ENCODE measurements at places on chromosomes 5 and 9.

- H3K4me3 ChIP-seq = no peak overlapping the region
- H3K36me3 ChIP-seq = peaks cover 4% of the 10 kb centered on the region
These were observed 4.6 kb upstream of the FEM1C start for GRCh38 chr5:115549154-115549553.

GRCh38 chr9:14066831-14067230 is 247.1 kb downstream of the NFIB start:
- no peaks in the 10 kb centered on the region for H3K36me3 ChIP-seq
- no peaks in the 10 kb centered on the region for H3K27me3 ChIP-seq
- H3K27ac ChIP-seq = no peak overlapping the region
- DNase-seq = no peak

DNA sequence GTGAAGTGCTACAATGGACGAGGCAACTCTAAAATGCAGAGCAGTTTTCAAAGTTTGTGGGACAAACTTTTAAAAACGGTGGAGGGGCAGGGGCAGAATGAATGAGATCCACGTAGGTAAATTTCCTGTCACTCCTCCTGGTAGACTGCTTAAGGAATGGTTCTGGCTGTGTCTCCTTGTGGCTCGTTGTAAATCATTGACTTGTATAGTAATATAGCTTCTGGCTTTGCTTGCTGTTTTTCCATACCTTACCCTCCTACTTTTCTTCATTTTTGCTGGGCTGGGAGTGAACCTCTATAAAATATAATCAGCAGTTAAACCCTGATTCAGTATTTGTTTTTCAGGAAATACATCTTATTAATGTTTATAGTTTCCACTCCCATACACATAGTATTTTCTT is 235.7 kb downstream of the TUSC1 start:
- H3K27me3 ChIP-seq = no peaks in the 10 kb centered on the region
- H3K36me3 ChIP-seq = no peaks in the 10 kb centered on the region
- DNase-seq = no peak
- H3K4me1 ChIP-seq = no peaks in the 10 kb centered on the region

DNA sequence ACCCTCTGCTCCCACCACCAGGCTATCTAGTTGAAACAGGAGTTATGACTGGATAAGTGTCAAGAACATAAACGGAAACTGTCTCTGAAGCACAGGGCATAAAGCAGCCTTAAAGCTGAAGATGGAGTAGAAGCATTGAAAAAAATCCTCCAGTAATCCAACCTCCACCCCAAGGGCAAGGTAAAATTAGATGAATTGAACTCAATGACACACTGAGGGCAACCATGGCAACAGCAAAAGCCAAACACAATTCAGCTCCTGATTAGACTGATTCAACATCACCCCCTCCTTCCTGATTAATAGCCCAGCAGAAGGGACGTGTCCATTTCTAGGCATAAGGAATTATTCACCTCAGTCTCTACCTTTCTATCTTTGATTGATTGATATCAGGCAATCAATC is 183.2 kb upstream of the MAP3K1 start:
- H3K27me3 ChIP-seq = no peaks in the 10 kb centered on the region
- H3K36me3 ChIP-seq = no peaks in the 10 kb centered on the region
- DNase-seq = no peak
- H3K4me1 ChIP-seq = no peaks in the 10 kb centered on the region

DNA sequence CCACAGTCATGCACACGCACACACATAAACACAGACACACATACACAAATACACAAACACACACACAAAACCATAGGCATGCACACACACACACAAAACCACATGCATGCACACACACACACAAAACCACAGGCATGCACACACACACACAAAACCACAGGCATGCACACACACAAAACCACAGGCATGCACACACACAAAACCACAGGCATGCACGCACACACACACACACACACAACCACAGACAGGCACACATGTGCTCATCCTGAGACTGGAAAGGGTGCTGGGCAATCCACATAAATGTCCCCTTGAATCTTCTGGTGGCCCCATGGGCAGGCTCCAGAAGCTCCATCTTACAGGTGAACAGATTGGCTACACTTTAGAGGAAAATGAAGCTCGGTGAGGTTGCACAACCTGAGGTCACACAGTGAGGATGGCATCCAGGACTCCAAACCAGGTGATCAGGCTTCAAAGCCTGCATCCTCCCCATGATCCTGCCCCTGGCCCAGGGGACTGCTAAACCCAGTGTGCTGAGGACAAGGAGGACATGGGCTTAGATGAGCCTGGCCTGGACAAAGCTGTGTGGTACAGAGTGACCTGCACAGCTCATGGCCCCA is 144.8 kb downstream of the GADD45G start:
- H3K36me3 ChIP-seq = no peaks in the 10 kb centered on the region
- peaks cover 27% of the 10 kb centered on the region for H3K4me1 ChIP-seq
- H3K27ac ChIP-seq = no peak overlapping the region
- no peak overlapping the region for H3K4me3 ChIP-seq

DNA sequence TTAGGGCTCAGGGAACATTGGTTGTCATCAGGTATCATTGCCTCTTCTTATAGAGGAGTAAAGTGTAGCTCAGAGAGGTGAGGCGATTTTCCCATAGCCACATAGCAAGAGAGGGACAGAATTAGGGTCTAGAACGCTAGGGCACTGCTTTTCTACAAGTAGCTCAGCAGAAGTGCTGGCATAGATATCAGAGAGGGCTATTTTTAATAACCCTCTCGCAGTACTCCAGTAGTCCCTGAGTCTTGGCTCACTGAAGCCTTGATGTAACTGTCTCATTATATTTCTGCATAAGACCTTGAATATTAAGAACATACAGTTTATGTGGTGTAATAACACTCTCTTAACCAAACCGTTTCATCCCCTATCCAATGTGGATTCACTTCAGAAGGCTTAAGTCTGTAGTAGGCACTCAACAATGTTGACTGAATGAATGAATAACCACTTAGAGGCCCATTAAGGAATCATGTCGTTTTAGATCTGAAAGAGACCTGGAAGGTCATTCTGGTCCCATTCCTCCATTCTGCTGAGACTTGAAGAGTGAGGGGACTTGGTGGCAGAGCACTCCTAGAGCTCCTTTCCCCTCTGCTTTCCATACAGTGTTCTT is 4.7 kb upstream of the FRMPD1 start:
- no peaks in the 10 kb centered on the region for H3K4me1 ChIP-seq
- no peaks in the 10 kb centered on the region for H3K36me3 ChIP-seq
- H3K27me3 ChIP-seq = peaks cover 11% of the 10 kb centered on the region
- DNase-seq = no peak
- H3K4me3 ChIP-seq = no peak overlapping the region
- H3K27ac ChIP-seq = no peak overlapping the region

DNA sequence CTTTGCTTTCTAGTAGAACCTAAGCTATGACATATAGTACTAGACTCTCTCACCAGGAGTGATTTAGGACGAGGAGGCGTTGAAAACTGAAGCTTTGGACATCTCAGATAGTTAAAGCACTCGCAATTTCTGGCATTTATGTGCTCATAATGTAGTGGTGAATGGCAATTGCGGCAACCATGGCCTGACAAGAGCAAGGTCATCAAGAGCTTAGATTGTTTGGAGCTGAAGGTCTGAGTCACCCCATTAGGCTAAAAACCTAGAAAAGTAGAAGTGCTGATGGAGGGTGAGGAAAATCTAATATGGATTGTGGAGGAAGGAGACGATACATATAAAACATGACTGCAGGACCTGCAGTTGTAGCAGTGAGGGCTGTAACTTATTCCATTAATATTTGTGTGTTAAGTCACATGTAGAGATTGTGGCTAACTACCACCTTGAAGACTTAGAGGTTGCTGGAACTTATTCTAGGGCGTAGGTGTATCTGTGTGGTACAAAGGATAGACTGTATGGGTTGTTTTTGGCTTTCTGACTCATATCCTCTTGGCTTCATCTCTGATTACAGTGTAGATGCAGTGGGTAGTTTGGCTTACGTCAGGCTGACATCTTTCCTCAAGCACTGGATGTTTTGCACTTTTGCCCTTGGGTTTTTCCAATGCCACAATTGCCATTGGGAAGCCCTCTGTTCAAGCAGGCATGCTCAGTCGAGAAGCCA is 138.9 kb upstream of the CDKN2B start:
- H3K27ac ChIP-seq = no peak overlapping the region
- no peaks in the 10 kb centered on the region for H3K36me3 ChIP-seq
- DNase-seq = no peak
- H3K4me3 ChIP-seq = no peak overlapping the region
- no peaks in the 10 kb centered on the region for H3K4me1 ChIP-seq
- H3K27me3 ChIP-seq = no peaks in the 10 kb centered on the region

- peak; percentile 23 for DNase-seq
- H3K27me3 ChIP-seq = no peaks in the 10 kb centered on the region
- no peaks in the 10 kb centered on the region for H3K4me1 ChIP-seq
These were observed 3.6 kb upstream of the CPLX2 start for GRCh38 chr5:175867587-175868347.

DNA sequence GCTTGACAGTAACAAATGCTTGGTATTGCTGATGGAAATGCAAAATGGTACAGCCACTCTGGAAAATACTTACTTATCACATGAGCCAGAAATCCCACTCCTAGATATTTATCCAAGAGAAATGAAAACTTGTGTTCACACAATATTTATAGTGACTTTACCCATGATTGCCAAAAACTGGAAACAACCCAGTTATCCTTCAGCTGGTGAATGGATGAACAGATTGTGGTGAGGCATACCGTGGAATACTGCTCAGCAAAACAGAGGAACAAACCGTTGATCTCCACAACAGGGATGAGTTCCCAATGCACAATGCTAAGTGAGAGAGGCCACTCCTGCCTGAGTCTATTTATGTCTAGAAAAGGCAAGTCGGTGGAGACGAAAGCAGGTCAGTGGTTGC is 40.5 kb upstream of the LRRC14B start:
- H3K27me3 ChIP-seq = peaks cover 2% of the 10 kb centered on the region
- DNase-seq = no peak
- no peak overlapping the region for H3K4me3 ChIP-seq
- H3K36me3 ChIP-seq = no peaks in the 10 kb centered on the region
- H3K27ac ChIP-seq = no peak overlapping the region
- H3K4me1 ChIP-seq = no peaks in the 10 kb centered on the region

GRCh38 chr9:4009006-4009511 is 290.8 kb downstream of the GLIS3 start:
- no peak overlapping the region for H3K4me3 ChIP-seq
- no peak overlapping the region for H3K27ac ChIP-seq
- H3K4me1 ChIP-seq = no peaks in the 10 kb centered on the region
- no peaks in the 10 kb centered on the region for H3K36me3 ChIP-seq
- no peaks in the 10 kb centered on the region for H3K27me3 ChIP-seq
- no peak for DNase-seq

DNA sequence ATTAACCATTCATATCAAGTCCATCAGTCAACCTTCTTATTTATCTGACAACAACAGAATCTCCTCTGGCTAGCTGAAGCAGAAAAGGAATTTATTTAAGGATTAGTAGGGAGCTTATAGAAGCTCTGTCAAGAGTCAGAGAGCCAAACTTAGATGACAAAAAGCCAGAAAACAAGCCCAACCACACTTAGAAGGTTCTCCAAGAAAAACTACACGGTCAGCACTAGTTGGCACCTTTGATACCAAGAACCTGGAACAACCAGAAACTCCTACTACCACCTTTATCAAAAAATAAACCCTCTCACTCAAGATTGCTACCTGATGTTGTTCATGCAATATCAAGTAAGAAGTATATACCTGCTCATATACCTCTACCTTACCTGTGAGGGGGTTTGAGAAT is 36.9 kb downstream of the RANBP6 start:
- no peaks in the 10 kb centered on the region for H3K4me1 ChIP-seq
- no peak for DNase-seq
- no peaks in the 10 kb centered on the region for H3K27me3 ChIP-seq
- H3K36me3 ChIP-seq = peaks cover 11% of the 10 kb centered on the region

- peaks cover 39% of the 10 kb centered on the region for H3K4me1 ChIP-seq
- no peaks in the 10 kb centered on the region for H3K36me3 ChIP-seq
- no peaks in the 10 kb centered on the region for H3K27me3 ChIP-seq
These were observed at the start of gene TRAF1 for GRCh38 chr9:120926397-120926928. TSS of gene TRAF1 (minus strand) at chr9:120926796. CDS start at chr9:120926075, 721 bp downstream.

DNA sequence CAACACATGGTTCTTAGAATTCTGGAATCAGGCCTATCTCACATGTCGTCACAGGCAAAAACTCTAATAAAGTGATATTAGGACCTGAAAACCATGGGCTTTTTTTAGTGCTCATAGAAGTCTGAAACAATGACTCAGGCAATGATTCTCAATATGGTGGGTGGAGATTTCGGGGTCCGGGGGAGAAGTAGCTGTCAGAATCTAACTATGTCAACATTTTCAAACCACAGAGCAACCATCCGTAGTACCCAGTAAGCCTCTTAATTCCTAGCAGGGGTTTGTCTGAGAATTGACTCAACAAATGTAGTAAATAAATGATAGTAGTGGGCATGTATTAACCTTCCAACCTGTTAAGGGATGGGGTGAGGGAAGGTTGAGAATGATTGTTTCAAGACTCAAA is 2.6 kb downstream of the AMACR start:
- no peak for DNase-seq
- no peaks in the 10 kb centered on the region for H3K27me3 ChIP-seq
- no peak overlapping the region for H3K27ac ChIP-seq
- no peak overlapping the region for H3K4me3 ChIP-seq
- peaks cover 29% of the 10 kb centered on the region for H3K36me3 ChIP-seq

All from DND-41 (cell line).